ENCODE measurements at places on chromosomes 2 and 18.

GRCh38 chr18:23135550-23136325 lies 453 bp downstream of the CABLES1 start:
- no peak for DNase-seq

- no peak for DNase-seq
Measured at GRCh38 chr18:46152436-46152807, 48.2 kb downstream of the HAUS1 start.

- DNase-seq: no peak
Measured at GRCh38 chr2:226694586-226695284, 104.9 kb downstream of the IRS1 start.

DNA sequence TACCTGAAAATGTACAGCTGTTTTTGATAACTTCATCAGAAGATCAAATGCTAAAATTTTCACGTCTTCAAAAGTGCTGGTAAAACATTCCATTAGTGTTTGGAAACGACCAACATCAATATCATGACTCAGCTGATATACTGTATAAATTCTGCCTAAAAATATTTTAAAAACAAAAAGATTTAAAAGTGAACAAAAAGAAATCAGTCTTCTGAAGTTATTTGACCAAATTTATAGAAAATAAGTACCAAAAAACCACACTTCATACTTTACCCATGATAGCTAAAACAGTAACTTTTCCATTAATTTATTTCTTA lies 35.6 kb downstream of the THADA start:
- no peak for DNase-seq

DNA sequence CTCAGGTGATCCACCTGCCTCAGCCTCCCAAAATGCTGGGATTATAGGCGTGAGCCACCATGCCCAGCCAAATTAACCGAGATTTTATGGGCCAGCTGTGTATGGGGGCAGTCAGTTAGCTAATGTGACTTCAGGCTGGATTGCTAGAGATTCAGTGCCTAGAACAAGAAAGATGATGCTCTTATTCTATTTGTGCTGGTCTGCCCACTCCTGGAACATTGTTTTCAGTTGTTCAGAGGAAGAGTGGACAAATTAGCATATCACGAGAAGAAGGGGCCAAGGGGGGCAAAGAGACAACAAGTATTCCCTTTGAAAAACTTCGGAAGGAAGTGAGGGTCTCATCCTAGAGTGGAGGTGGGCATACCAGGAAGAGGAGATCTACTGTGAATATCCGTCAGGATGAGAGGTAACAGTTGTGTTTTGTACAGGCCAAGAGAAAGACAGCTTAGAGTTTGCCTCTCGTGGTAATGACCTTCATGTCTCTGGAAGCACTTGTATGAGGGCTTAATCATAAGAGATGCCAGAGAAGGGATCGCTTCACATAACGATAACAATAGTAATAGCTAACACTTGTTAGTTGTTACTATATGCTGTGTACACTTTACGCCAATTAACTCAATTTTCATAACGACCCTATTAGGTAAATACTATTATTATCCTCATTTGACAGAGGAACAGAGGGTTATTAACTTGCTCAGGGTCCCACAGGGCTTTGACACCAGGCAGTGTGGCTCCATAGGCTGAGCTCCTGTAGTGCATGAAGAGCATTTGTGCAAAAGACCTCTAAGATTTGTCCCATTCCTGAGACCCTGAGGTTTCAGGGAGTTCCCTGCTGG lies 138.3 kb downstream of the DDX1 start:
- no peak for DNase-seq

GRCh38 chr2:231692847-231693246 lies 15.5 kb upstream of the PTMA start:
- no peak for DNase-seq

- DNase-seq: no peak
Measured at GRCh38 chr2:239555571-239555905, 154.7 kb upstream of the HDAC4 start.

DNA sequence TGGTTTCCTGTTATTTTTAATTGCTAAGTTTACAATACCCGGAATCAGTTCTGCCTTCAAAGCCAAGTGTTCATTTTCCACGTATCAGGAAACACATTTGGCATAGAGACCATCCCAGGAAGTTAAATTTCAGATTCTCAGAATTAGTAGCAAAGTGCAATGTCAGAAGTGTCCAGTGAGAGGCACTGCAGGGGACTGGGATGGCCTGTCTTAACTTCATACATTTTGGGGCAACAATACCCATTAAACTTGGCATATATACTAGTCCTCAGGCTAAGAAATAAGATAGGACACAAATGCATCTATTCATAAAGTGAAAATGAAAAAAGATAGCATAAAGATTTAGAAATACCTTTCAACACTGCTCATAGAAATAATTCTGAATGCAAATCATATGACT lies 1.5 kb upstream of the IL1RL2 start:
- peak; percentile 63 for DNase-seq

Measured in CD4-positive, alpha-beta T cell treated with Interleukin-2 at 100 ng/mL for 4 hours (primary cell).